Dermis blood vessel endothelial cell (primary cell): ENCODE measurements at places on chromosomes 4 and X. TPM values are rescaled to one million over a fixed set of nuclear protein-coding genes. Genes with fewer than 3 reads are reported as not detected.

AADAT gene
- total RNA-seq, result 1.3 and 1.5 TPM in 2 replicates

FAM50A gene
- 58.0 and 61.4 TPM in 2 replicates for total RNA-seq

TCEAL2 gene
- total RNA-seq, result not detected in 2 replicates

SLC16A2 gene
- total RNA-seq, result 0.70 and 1.0 TPM in 2 replicates

FMR1 gene
- total RNA-seq, result 31.1 and 33.5 TPM in 2 replicates

AREG gene
- total RNA-seq, result 0.19 and 0.34 TPM in 2 replicates

CXorf65 gene
- not detected in 2 replicates for total RNA-seq

AGTR2 gene
- not detected in 2 replicates for total RNA-seq

SCML2 gene
- total RNA-seq, result 1.9 and 3.1 TPM in 2 replicates

SERPINA7 gene
- not detected in 2 replicates for total RNA-seq

PDGFRA gene
- total RNA-seq, result 0.65 and 1.5 TPM in 2 replicates

MTNR1A gene
- not detected in 2 replicates for total RNA-seq

SPANXA1 gene
- total RNA-seq, result not detected in 2 replicates

GPR78 gene
- total RNA-seq, result not detected in 2 replicates

WDR17 gene
- total RNA-seq, result 0.19 and 0.51 TPM in 2 replicates

PDLIM3 gene
- total RNA-seq, result 41.0 and 113 TPM in 2 replicates

DGAT2L6 gene
- not detected in 2 replicates for total RNA-seq
